BE2C (cell line): ENCODE measurements at places on chromosomes 12 and 14.
A peak's percentile ranks its signal among the peaks of the same experiment; 100 is the strongest.

DNA sequence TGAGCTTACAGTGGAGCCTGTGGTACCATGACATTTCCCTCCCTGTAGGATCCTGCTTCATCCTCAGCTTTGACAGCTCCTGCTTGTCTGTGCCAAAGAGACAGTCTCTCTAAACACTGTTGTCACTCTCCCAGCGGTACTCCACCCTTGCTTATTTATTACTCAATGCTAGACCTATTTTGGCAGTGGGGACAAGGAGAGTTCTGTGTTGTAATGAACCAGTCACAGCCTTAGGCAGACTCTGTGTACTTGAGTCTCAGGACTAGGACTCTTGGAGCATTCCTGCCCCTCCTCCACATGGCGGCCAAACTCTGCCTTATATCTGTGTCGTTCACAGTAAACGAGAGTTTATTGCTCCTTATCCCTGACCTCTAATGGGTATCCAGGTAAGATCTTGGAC is 70.9 kb downstream of the PIK3C2G start:
- no peak for DNase-seq

GRCh38 chr14:82080370-82080769 is 546.7 kb upstream of the SEL1L start:
- no peak for DNase-seq

DNA sequence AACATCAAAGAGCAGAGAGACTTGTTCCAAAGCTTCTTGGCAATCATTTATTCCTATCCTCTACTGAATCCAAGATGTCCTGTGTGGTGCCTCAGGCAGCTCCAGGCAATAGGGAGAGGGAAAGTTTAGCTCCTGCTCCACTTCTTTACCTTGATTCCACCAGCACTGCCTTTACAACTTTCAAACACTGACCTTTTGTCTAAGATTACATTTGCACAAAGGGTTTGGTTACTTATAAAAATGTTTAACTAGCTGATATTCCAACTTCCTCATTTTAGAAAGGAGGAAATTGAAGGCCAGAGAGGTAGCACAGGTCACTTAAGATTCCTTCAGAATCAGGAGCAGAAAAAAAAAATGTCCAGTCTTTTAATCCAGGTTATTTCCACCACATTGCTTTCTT is 192.7 kb downstream of the BTG1 start:
- DNase-seq = no peak

GRCh38 chr14:74959596-74960180 is 4.3 kb upstream of the PGF start:
- no peak for DNase-seq

GRCh38 chr14:98323836-98324235 is 948.2 kb downstream of the BCL11B start:
- no peak for DNase-seq

GRCh38 chr14:60968099-60968498 is 12.8 kb downstream of the TRMT5 start:
- DNase-seq = no peak

- DNase-seq = peak; percentile 68
These were observed 25.6 kb upstream of the KRAS start for GRCh38 chr12:25276199-25276937.

- no peak for DNase-seq
These were observed 55.9 kb downstream of the DYNC1H1 start for GRCh38 chr14:102020058-102020971.

DNA sequence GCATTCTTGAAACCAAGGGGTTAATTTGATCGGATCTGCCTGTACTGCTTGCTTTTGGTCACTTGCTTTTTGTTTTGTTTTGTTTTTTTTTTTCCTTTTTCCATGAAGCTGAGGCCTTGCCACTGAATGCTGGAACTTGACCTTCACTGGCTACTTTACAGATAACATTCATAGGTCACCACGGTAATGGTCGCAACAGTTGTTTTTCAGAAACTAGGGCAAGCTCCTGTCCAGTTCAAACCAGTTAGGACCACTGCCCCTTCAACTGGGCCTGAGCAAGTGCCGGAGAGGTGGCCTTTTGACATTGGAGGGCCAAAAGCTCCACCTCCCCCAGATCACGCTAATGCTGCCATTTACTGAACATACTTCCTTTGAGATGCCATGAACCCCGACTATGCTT is 147.6 kb downstream of the FOXN3 start:
- no peak for DNase-seq

DNA sequence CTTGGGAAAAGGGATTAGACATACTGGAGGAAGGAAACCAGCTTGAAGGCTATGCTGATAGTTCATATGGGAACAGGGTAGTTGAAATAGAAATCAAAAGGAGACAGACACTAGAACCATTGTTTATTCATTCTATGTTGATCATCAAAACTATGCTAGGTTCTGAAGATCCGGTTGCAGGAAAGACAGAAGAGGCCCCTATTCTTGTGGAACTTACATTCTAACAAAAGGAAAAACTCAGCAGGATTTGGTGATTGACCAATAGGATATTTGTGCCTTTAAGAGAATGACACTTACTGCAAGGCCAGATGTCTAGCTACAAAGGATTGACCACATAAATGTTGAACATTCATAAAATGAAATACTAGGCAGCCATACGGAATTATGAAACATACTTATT is 179.2 kb downstream of the AKAP6 start:
- no peak for DNase-seq

DNA sequence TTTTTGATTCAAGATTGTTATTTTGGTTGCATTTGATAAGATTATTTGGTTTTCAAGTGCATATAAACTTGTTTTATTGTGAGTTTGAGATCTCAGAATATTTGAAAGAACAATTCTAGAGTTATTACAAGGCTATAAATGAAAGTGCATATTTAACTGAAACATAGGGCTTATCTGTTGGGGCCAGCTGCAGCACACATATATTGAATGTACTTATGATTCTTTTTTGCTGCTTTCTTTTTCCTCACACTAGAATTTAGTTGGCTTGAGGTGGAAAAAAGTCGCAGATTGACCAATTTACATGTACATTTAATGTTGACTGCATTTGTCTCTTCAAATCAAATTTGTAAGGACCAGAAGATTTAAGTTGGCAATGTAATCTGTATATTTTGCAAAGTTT is 88.0 kb downstream of the PCNX1 start:
- DNase-seq = no peak

DNA sequence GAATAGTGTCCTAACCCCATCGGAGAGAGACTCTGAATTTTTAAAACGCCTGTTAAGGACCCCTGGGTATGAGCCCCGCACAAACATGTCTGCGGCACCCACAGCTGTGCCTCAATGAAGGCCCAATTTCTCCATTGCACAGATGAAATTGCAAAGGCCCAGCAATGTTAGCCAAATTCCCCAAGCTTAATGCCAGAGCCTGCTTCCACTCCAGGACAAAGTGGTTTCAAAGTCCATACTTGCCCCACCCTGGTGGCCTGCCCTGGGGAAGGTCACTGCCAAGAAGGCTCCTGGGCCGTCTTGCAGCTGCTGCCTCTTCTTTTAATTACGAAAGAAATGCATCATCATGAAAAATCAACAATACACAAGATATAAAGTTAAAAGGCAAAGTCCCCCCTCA is 1179.7 kb downstream of the VRK1 start:
- DNase-seq = no peak

GRCh38 chr14:95011445-95012006 is 145.8 kb downstream of the DICER1 start:
- DNase-seq = no peak

GRCh38 chr14:84891404-84891803 is 638.5 kb upstream of the FLRT2 start:
- DNase-seq = no peak

GRCh38 chr12:89674326-89674942 is 34.2 kb downstream of the ATP2B1 start:
- DNase-seq = no peak

DNA sequence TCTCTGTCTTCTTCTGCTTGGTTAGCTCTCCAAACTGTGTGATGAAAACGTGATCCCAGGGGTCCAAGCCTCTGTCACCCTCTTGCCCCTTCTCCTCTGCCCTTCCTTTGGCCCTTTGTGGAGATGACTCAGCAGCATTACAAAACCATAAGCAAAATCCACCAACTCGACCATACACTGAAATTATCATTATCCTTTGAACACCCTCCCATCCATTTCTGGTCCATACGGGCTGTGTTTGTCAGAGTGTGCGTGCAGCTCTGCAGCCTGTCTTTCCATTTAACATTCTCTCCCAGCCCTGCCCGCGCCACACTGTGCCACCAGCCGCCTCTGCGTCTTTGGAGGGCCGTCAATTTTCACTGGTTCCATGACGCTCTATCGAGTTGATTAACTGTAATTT is 69.2 kb downstream of the SLC25A47 start:
- peak; percentile 45 for DNase-seq

DNA sequence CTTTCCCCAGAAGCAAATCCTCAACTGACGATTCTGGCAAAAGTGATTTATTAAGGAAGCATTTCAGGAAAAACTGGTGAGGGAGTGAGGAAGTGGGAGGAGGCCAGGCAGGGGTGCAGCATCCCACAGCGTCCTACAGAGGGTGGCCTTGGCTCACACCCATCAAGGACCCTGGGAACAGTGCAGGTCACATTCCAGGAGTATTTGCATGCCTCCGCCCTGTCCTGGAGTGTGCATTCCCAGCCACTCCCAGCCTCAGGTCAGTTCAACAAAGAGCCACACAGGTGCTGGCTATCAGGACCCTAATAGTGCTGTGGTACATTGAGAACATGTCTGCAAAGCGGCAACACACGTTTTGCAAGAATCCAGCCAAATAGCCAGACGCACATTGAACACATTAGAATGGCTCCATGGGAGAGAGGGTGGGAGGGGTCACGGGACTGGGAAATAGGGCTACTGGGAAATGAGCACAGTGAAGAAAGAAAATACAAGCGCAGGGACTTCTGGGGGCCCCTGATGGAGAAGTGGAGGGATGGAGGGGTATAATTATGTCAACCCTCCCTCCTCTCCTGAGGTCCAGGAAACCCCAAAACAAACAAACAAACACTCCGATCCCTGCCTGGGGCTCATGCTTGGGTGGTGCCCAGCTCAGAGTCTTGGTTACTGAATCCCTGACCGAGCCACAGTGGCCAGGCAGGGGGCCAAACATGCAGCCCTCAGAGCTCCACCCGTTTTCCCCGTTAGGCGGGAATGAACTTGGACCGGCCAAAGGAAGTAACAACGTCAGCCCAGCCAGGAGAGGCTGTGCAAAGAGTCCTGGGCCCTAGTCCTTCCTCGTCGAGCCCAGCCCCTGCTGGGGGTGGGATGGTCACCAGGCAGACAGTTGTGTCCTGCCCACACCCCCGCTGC is 36.5 kb downstream of the CMKLR1 start:
- no peak for DNase-seq

GRCh38 chr12:118136559-118137003 is 657 bp downstream of the PEBP1 start:
- peak; percentile 33 for DNase-seq

GRCh38 chr14:91453744-91454143 is 36.1 kb upstream of the CCDC88C start:
- no peak for DNase-seq

DNA sequence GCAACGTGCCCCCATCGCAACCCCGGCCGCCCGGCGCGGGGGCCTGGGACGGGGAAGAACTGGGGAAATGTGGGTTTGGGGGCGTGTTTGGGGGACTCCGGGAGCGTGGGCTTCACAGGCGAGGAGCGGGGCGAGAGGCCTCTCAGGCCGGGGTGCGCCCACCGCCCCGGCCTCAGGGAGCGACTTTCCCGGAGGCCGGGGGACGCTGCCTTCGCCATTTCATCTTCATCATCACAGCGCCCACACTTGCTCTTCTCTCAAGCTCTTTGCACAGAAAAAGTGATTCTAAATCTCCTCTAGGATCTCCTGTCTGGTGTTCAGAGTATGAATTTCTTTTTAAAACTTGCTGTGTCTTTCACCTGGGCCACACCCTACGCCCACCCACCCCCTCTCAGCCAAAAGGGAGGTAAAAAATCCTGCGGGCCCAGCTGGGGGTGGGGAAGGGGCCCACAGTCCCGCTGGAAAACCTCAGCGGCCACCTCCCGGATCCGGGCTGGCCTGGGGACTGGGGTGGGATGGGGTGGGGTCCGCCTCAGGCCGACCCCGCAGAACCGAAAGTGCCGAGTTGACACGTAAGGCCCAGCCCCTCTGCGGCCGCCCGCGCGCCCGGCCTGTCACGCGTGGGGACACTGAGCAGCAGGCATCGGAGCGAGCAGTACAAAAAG is 7.4 kb downstream of the CDKN1B start:
- DNase-seq = no peak

DNA sequence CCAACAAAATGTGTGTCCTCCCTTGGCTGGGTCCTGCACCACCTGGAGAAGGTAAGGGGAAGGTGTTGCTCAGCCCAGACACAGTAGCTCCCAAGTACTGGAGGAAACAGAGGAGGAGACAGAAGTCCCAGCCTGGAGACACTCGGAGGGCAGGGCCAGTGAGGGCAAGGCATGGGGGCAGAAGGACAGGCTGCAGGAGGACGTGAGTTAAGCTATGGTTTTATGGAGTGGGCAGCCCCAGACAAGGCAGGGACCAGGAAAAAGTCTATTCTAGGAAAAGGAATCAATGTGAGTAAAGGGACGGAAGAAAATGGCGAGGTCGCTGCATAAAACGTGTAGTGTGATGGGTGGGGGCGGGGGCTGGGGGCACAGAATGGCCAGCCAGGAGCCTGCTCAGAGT is 210.1 kb upstream of the DIO3 start:
- DNase-seq = no peak

GRCh38 chr12:10354071-10354470 is 35.8 kb downstream of the KLRK1 start:
- DNase-seq = no peak

- DNase-seq = no peak
These were observed 38.6 kb upstream of the ACSM4 start for GRCh38 chr12:7265251-7265650.

DNA sequence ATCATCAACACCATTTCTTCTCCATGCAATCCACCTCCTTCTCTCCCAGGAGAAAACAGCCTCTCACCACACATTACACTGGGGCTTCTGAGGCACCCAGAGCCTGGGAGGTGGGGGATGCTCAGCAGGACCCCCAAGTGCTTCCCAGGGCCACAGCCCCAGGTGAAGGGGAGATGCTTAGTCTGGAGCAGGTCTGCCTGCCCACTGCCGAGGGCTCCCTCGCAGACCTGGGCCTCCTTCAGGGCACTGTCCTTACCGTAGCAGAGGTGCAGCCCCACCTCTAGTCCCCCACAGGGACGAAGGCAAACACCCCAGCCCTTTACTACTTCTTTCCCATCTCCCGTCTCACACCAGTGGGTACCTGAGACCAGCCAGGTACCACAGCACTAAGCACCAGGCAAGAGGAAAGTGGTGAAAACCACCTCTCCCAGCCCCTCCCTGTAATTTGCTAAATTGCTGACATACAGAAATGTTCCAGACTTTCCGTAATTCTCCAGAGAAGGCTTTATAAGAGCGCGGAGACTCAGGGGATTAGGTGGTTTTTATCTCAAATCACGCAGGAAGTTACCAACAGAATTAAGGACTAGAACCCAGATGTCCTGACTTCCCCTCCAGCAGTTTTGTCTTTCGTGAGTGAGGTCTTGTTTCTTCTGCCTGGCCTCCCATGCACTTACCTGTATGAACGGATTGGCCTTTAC is 59.0 kb downstream of the PLEKHG3 start:
- DNase-seq = no peak

- DNase-seq = no peak
These were observed 12.9 kb downstream of the GPR84 start for GRCh38 chr12:54351341-54351740.
